ENCODE measurements at places on chromosomes 4 and X.

DNA sequence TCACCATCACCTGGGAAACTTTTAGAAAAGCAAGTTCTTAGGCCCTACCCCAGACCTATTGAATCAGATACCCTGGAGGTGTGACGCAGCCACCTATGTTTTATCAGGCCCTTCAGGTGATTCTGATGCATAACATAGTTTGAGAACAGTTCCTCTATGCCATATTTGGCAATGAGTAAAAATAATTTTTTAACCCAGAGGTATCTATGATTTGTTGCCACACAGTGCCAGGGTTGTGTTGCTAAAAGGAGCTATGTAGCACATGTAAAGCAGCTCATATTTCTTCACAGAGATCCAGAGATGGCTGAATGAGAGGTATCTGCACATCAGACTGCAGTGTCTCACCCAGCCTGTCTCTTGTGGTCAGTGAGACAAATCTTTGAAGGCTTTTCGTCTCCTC lies 85.3 kb downstream of the PTPN13 start:
- no peak for DNase-seq

GRCh38 chr4:120130786-120131185 lies 64.1 kb upstream of the MAD2L1 start:
- DNase-seq = no peak

GRCh38 chrX:107117993-107118321 lies 665 bp downstream of the RBM41 start:
- DNase-seq = no peak

DNA sequence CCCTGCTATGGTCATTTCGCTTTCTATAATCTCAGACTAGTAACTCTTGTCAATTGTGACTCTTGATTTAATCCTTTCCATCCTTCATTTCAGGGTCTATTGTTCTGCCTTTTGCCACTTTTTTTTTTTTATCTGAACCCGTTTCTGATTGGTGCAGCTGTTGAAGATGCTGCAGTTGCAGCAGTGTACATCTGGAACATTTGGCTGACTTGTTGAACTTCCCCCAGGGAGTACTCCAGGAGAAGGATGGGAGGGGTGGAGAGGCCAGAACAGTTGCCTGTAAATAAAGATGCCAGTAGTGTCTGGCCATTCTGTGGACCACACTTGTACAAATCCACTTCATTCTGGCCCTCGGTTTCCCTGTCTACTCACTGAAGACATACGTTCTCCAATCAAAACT lies 1.0 kb upstream of the EDA start:
- no peak for DNase-seq

- no peak for DNase-seq
These were observed 66.1 kb downstream of the TNIP2 start for GRCh38 chr4:2689825-2690700.

Measured in DMS53 (cell line).